Fibroblast of the conjunctiva (primary cell): ENCODE measurements at places on chromosomes 1 and 21.

DNA sequence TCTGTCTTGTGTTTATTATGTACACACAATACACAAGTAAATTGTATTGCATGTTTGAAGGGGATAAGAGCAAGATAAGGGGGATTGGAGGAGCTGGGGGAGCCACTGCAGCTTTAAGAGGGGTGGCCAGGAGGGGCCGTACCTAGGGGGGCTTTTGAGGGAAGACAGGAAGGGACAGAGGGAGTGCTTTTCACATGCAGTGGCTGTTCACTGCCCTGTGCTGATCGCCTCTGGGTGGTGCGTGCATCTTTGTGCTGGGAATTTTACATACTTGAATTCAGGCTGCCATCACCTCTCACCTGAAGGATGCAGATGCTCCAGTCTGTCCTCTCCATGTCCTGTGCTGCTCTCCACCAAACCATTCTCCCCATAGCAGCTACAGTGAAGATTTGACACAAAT lies 179.5 kb downstream of the PTPRU start:
- no peak for DNase-seq

DNA sequence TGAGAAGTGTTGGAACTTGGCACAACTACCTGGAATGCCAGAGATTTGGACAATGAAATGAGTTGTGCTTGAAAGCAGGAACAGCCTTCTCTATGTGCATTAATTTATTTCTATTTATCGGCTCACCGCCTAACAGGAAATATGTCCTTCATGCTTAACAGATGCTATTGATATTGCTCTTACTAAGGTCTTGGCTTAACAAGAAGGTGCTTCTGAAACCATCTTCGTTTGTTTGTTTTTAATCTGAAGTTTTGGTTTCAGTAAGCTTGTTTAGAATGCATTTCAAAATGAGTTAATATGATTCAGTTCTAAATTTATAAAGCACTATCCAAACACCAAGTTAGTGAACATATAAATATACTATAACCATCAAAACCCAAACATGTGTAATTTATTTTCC lies 898.3 kb upstream of the B3GALT2 start:
- no peak for DNase-seq

- no peak for DNase-seq
Measured at GRCh38 chr1:208446271-208446691, 202.1 kb upstream of the PLXNA2 start.

DNA sequence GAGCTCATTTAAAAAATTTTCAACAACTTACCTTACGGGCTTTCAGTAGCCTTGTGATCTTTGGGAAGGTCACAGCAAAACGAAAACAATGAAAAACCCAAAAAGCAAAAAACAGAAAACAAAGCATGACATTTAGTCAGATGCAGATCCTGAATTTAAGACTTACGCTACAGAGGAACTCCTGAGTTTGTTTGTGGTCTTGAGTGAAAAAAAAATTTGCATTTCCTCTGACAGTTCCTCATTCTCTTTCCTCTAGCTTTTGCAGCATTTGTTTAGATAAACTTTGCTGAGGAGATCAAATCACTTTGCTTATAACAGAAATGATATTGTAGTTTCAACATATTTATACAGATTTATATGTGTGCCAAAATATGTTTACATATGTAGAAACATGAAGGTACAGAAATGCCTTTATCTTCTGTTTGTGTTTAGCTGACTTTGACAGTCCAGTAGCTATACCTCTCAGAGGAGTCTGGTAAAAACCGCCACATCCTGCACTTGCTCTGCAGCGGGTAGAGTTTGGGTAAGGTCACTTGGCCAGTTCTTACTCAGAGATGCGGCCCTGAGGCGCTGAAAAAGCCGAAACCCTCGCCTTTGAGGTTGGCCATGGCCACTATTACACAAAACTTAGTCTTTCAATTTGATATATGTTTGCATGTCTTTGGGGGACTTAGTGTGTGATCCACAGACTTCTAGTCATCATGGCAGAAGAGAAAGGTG lies 142.5 kb downstream of the TNR start:
- DNase-seq = no peak

- DNase-seq = no peak
Measured at GRCh38 chr21:46061950-46062349, 36.0 kb upstream of the COL6A2 start.

DNA sequence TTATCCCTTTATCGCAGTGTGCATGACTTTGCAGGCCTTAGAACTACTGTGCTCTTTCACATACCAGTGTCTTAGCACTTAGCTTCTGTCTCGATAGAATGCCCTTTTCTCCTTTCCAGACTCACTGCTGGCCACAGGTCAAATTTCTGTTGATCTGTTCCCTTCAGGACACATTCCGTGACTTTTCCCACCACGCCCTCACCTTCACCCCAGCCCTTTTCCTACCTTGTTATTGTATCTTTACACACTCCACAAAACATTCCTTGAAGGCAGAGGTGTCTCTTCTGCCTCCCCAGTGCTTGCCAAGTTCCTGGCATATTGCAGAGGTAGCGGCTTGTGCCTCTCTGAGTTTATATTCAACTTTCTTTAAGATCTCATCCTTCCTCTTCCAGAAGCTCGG lies 3.7 kb upstream of the IGSF9 start:
- DNase-seq = no peak

DNA sequence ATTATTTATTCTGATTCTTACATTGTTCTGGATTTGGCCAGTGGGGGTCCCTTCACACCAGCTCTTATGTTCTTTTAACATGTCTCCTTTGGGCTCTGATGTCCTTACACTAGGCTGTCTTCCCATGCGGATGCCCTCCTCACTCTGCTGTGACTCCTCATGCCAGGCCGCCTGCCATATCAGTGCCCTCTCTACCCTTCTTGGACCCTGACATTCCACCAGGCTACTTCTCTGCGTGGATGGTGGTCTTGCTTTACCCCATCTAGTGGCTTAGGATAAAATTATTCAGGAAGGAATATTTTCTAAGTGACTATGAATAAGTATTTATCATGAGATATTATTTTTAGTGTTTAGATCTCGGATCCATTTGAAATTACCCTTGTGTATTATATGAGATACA lies 21.2 kb downstream of the ATF6 start:
- DNase-seq = no peak

DNA sequence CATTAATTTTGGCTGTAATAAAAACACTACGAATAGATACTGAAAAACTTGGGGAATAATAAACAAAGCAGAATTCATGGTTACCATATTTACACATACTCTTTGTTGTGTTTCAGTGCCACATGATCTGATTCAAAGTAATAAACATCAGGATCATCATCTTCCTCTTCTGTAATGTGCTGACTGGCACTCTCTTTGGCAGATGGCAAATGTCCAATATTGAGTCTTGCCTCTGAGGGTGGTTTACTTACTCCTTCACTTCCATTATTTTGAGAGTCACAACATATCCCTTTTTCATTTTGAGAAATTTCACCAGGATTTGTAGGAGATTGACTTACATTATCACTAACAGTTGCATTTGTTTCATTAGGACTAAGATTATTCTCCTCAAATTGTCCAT lies 50.7 kb downstream of the ZZZ3 start:
- DNase-seq = no peak

DNA sequence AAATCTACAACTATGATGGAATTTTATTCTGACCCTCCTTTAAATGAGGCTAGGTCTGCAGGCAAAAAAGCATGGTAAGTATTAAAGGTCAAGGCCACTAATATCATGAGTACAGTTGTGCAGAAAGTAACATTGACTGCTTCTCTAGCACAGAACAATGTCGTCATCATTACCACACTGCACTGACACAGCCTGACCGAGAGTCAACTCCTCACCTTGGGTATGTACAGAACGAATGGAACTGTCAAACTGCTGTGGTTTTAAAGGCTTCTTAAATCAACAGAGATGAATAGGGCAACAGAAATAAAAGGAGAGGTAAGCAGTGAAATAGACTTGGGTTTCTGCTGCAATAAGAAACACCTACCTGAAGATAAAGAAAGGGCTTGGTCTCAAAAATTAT lies 88.8 kb downstream of the TBX15 start:
- no peak for DNase-seq

DNA sequence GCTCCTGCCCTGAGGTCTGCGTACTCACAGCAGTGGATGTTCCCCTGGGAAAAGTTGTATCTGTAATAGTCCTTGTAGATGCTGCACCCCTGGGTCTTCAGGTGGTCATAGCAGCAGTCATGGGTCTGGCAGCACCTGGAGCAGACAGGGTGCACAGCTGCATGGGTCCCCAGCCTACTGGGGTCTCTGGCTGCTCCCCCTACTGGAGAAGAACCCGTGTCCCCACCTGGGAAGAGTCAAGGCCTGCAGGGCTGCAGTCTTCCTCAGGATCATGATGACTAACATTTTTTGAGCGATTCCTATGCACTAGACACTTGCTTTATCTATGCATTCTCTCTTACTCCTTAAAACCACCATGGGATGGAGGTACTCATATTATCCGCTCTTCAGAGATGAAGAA lies 3.9 kb downstream of the PLA2G2D start:
- no peak for DNase-seq

DNA sequence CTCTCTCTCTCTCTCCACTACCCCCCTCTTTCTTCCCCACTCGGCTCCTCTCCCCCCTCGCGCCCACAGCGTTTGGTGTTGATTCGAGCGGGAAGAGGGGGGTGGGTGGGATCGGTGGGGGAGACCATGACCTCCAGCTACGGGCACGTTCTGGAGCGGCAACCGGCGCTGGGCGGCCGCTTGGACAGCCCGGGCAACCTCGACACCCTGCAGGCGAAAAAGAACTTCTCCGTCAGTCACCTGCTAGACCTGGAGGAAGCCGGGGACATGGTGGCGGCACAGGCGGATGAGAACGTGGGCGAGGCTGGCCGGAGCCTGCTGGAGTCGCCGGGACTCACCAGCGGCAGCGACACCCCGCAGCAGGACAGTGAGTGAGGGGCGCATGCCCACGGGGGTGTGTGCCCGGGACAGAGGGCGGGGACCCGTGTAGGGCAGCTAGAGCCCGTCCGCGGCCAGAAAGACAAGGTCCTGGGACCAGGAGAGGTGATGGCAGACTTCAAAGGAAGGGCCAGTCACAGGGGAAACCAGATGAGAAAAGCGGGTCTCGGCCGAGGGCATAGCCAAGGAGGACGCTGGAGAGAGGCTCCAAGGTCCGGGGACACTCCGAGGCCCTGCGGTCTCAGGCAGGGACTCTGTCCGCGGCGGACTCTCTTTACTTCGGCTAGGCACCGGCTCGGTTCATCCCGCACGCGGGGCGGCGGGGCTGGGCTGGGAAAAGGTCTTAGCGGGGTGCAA lies at the start of gene PRRX1:
Gene PRRX1 (plus strand): TSS at position 39 of the 735 bp plus-strand sequence. CDS start 88 bp downstream, at position 127.
- no peak for DNase-seq

DNA sequence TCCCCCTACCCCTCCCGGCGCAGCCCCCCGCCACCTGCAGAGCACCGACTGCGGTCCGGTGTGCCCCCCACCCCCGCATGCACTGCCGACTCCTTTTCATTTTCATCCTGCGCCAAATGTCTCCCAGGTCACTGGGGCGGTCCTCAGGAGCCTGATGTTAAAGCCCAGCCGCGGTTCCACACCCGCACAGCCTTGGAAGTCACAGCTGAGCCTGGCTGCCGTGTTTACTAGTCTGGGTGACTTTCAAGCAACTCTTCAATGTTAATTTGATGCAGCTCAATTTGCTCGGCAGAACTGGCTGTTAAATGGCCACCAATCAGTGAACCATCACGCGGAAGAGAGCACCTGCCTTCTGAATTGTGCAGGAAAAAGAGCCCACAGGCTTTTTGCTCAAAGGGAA lies 27.2 kb downstream of the THAP3 start:
- DNase-seq = no peak

DNA sequence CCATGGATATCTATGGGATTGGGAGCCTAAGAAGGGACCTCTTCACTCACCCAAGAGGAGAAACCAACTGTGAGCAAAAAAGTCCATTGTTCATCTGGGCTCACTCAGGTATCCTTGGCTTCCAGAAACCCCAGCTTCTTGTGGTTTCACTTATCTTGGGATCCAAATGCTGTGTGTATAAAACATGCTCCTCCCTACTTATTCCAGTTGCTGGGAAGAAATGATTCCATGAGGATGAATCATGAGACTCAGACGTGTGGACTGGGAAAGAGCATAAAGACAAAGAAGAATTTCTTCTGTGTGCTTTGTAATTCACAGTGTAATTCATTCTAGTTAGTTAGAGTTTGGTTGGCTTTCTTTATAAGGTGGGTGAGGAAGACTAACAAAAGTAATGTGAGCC lies 283.7 kb downstream of the ZNF648 start:
- no peak for DNase-seq

DNA sequence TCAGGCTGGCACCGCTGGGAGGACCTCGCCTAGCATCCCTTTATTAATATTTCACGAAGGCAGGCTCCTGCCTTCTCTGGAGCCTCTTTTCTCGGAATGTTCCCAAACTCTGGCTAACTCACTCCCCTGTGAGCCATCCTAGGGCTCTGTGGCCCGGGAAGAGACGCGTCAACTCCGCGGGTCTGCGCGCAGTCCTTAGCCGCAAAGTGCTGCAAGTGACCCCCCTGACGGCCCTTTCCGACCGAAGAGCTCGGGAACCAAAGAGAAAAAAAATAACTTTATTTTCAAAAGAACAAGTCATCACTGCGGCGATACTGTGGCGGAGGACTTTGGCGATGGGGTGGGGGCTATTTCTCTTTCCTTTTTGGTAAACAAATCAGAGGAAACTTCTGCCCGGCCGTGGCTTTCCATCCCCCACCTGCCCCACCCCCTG lies 14.6 kb downstream of the NR5A2 start:
- DNase-seq = no peak
